Non-pigmented ciliary epithelial cell (primary cell): ENCODE measurements at places on chromosomes 11 and 22.

GRCh38 chr11:11477695-11478420, 124.8 kb upstream of the CSNK2A3 start:
- no peak for DNase-seq

- no peak for DNase-seq
Measured at GRCh38 chr11:78690352-78690987, 115.8 kb upstream of the NARS2 start.

DNA sequence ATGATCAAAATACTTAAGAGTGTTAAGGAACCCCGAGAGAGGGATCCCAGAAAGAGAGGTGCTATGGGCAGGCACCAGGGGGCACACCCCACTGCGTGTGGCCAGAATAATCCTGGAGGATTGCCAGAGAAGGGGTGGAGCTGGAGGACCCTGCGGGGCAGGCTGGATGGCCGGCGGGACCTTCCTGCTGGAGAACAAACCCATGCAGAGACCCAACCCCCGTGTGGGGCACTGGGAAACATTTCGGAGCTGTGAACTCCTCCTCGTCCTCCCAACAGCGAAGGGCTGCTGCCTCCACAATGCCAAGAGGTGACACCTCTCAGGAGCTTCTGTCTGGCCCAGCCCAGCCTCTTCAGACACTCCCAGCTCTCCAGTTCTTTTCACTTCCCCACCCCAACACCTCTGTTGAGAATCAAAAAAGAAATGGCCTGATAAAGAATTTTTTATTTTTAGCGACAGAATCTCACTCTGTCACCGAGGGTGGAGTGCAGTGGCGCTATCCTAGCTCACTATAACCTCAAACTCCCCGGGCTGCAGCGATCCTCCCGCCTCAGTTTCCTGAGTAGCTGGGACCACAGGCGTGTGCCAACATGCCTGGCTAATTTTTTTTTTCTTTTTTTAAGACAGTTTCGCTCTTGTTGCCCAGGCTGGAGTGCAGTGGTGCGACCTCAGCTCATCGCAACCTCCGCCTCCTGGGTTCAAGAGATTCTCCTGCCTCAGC, 25.6 kb downstream of the RHOD start:
- no peak for DNase-seq

DNA sequence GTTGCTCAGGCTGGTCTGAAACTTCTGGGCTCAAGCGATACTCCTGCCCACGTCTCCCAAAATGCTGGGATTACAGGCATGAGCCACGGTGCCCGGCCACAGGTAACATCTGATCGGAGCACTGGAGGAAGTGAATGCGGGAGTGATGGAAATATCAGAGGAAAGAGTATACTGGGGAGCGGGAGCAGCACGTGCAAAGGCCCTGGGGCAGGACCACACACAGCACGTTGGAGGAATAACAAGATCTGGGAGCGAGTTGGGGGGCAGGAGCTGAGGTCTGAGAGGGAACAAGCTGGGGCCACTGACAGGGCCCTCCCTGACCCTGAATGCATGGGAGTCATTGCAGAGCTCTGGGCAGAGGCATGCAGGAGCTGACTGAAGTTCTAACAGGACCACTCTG, 70.7 kb downstream of the NFAM1 start:
- DNase-seq, result no peak
